ENCODE measurements at places on chromosomes 5 and 9.

- no peak for DNase-seq
Observed at GRCh38 chr5:173534664-173535063, 81.8 kb downstream of the BOD1 start.

DNA sequence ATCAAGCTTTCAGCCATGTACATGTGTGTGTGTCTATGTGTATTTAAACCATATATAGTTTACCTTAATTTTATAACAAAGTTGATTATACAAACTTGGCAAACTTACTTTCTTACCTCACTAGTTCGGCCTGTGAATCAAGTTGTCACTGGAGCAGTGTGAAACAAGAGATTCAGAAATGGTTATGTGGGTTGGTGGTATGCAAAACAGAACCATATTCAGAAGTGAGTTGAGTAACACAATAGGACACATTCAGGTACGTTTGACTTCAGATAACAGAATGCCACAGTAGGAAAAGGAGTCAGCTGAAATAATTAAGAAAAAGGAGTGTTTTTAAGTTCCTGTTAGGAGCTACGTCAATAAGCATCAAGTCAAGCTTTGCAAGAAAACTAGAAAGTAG lies 21.5 kb downstream of the XPA start:
- no peak for DNase-seq

DNA sequence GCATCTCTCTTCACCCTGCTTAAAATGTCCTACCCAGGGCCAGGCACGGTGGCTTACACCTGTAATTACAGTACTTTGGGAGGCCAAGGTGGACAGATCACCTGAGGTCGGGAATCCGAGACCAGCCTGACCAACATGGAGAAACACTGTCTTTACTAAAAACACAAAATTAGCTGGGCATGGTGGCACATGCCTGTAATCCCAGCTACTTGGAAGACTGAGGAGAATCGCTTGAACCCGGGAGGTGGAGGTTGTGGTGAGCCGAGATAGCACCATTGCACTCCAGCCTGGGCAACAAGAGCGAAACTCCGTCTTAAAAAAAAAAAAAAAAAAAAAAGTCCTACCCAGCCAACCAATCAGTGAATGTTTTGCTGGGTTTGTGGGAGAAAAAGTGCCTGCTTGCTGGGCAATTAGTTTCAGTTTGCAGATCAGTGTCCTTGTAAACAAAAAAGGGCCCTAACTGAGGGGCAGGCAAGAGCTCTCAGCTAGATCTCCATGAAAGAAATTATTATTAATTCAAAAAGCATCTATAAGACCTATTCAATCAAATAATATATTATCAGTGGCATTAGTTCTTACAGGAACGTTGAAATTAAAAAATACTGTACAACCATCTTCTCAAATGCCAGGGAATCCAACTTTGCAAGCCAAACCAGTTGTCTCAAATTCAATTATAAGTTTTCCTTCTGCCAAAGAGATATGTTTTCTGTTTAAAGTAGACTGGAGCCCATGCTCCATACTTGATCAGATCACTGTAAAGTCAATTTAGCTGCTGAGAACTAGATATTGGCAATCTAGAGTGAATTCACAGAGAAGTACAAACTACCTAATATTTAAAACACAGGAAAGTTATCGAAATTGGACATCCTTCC lies 3.9 kb downstream of the MEGF9 start:
- DNase-seq, result no peak

DNA sequence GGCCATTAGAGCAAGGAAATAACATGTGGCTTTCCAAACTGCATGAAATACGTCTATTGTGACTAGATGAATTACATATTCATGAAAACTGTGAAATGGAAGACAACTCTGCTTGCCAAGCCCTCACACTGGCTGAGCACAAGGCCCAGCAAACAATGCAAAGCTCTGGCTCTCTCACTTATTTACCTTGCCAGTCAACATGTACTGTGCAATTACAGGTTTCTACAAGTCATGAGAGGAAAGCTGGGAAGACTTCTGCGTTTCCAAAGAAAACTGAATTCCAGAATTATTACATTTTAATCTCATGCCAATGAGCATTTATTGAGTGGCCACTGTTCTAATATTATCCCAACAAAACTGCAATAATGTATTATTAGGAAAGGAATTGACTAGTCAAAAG lies 12.1 kb upstream of the C5orf63 start:
- no peak for DNase-seq

GRCh38 chr5:132054697-132055440 lies 5.6 kb upstream of the IL3 start:
- DNase-seq, result peak; percentile 7

- no peak for DNase-seq
Observed at GRCh38 chr5:73940801-73941200, 314.8 kb downstream of the ARHGEF28 start.
